Vagina (tissue), 2 donors: ENCODE measurements at places on chromosomes 3 and 15. TPM values are rescaled to one million over a fixed set of nuclear protein-coding genes. Genes with fewer than 3 reads are reported as not detected.

DNA sequence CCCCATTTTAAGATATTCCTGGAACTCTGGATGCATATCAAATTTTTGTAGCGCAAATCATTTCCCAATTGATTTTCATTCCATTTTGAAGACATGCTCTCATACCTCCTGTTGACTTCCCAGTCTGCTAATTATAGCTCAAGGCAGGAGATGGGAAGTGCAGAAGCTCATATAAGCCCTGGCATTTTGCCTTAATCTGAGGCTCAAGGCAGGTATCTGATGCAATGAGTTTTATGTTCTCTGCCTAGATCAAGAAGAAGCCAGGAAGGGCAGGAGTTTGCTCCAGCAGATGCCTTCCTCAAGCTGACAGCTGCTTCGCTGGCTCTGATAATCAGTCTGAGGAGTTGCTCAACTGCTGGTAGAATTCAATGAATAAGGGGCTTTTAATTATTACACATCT lies 65.6 kb upstream of the NEDD4 start:
- no peaks in the 10 kb centered on the region for H3K36me3 ChIP-seq
- H3K4me1 ChIP-seq = no peaks in the 10 kb centered on the region
- no peak overlapping the region for H3K27ac ChIP-seq
- H3K4me3 ChIP-seq = no peak overlapping the region
- H3K27me3 ChIP-seq = no peaks in the 10 kb centered on the region

- H3K27me3 ChIP-seq = no peaks in the 10 kb centered on the region
- no peak overlapping the region for H3K4me3 ChIP-seq
- no peaks in the 10 kb centered on the region for H3K4me1 ChIP-seq
- H3K36me3 ChIP-seq = peaks cover 4% of the 10 kb centered on the region
- H3K27ac ChIP-seq = no peak overlapping the region
These were observed 15.9 kb upstream of the OCA2 start for GRCh38 chr15:28114721-28115622.

GRCh38 chr15:45338417-45338816 lies 39.9 kb downstream of the GATM start:
- H3K4me1 ChIP-seq = no peaks in the 10 kb centered on the region
- no peaks in the 10 kb centered on the region for H3K27me3 ChIP-seq
- no peaks in the 10 kb centered on the region for H3K36me3 ChIP-seq

DNA sequence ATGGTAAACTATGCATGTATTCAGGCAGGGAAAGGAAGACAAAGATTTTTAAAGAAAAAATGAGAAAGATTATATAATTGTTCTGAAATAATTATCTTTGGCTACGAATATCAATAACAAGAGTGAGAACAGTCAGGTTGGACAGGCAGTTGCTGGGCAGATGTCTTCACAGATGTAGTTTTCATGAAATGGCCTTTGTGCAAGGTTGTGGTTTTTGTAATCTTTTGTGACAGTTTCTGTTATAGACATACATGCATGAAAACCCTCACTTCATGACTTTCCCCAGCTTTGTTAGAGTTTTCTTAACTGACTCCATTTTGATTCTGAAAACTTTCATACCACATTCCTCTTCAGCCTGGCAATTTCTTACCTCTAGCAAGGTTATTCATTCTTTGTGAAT lies 34.9 kb upstream of the SLC25A36 start:
- no peak for DNase-seq
- H3K27ac ChIP-seq = no peak overlapping the region
- H3K36me3 ChIP-seq = no peaks in the 10 kb centered on the region
- no peaks in the 10 kb centered on the region for H3K27me3 ChIP-seq
- no peaks in the 10 kb centered on the region for H3K4me1 ChIP-seq
- no peak overlapping the region for H3K4me3 ChIP-seq

DNA sequence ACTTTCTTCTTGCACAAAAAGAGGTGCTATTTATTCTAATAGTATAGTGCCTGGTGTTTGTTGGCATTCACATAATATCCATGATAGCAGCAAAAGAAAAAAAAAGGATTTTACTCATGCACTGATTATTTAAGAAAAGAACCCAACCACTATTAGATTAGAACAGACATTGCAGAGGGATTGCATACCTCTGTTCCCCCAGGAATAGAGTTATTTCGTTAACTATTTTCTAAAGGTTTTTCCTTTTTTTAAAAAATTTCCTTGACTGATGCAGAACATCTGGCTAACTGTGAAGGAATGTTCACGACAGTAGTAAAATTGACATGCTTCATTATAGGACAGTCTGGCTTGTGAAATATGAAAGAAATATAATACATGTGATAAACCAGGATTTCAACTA lies 136.6 kb upstream of the PTX3 start:
- no peak overlapping the region for H3K27ac ChIP-seq
- H3K36me3 ChIP-seq = no peaks in the 10 kb centered on the region
- DNase-seq = no peak
- no peak overlapping the region for H3K4me3 ChIP-seq
- H3K4me1 ChIP-seq = no peaks in the 10 kb centered on the region
- H3K27me3 ChIP-seq = no peaks in the 10 kb centered on the region

- no peak overlapping the region for H3K27ac ChIP-seq
- H3K4me1 ChIP-seq = no peaks in the 10 kb centered on the region
- no peak for DNase-seq
- H3K36me3 ChIP-seq = no peaks in the 10 kb centered on the region
These were observed 53.9 kb upstream of the TTC14 start for GRCh38 chr3:180548050-180548449.

DNA sequence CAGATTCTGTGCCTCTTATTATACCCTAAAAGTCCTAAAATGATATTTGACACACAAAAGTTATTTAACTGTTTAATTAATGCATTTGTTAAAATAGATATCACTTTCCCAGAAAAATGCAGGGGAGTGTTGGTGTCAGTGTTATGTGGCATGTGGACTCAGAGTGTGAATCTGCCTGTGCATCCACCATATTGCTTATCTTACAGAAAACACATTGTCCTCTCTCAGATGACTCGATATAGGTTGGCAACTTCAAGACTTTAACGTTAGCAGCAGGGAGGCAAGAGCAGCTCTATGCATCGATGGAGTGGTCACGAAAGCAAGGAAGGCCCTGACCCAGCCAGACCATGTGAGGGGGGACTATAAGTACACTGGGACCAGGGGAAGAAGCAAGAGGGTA lies 165.4 kb upstream of the DCBLD2 start:
- H3K4me1 ChIP-seq = no peaks in the 10 kb centered on the region
- no peaks in the 10 kb centered on the region for H3K36me3 ChIP-seq
- no peak for DNase-seq
- no peaks in the 10 kb centered on the region for H3K27me3 ChIP-seq

DNA sequence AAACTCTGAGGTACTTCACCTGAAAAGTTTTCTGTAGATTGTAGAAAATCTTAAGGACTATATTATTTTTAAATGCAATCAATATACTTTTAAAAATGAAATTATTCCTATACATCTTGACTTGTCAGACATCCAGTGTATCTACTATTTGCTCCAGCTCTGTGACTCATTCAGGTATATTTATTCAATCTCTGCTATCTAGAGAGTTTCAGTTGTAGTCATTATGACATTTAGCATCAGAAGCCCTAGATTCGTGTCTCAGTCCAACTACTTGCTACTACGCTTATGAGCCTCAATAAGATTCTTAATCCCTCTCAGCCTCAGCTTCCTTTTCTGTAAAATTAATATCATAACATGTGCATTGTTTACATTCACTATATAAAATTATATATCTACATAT lies 22.3 kb upstream of the EIF1B start:
- no peaks in the 10 kb centered on the region for H3K4me1 ChIP-seq
- no peak overlapping the region for H3K4me3 ChIP-seq
- H3K27me3 ChIP-seq = no peaks in the 10 kb centered on the region
- H3K36me3 ChIP-seq = no peaks in the 10 kb centered on the region
- no peak for DNase-seq

DNA sequence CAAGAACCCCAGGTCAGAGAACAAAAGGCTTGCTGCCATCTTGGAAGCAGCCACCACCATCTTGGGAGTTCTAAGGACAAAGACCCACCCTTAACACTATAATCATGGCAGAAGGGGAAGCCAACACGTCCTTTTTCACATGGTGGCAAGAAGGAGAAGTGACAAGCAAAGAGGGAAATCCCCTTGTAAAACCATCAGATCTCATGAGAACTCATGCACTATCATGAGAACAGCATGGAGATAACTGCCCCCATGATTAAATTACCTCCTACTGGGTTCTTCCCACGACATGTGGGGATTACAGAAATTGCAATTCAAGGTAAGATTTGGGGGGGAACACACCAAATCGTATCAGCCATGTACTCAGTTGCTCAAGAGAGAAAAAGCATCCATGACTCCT lies 21.1 kb upstream of the GBE1 start:
- H3K4me3 ChIP-seq = no peak overlapping the region
- no peaks in the 10 kb centered on the region for H3K4me1 ChIP-seq
- H3K27me3 ChIP-seq = no peaks in the 10 kb centered on the region
- DNase-seq = no peak
- no peaks in the 10 kb centered on the region for H3K36me3 ChIP-seq
- no peak overlapping the region for H3K27ac ChIP-seq

DNA sequence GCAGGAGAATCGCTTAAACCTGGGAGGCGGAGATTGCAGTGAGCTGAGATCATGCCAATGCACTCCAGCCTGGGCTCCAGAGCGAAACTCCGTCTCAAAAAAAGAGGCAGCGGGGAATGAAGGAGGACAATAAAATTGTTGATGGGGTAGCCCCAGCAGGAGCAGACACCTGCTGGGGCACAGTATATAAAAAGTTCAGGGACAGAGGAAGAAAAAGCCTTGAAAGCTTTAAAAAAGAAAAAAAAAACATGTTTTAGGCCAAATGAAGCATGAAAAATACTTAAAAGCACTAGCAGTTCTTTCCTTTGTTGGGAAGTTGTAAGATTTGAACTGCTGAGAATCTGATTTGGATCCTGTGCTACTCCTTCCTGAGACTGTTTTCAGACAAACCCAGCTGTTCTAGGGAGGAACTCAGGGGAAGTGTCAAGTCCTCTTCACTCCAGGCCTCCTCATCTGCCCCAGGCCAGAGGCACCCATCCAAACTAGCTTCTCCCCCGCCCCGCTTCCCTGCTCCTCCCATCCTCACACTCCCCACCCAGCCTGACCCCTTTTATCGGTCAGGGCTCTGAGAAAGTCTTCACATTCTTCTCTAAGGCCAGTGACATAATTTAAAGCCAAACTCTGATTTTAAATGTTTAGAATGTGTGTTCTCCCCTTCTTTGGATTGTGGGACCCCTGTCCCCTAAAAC lies 4.9 kb downstream of the IL17RD start:
- H3K27ac ChIP-seq = peak overlapping the region; percentile 70
- DNase-seq = no peak
- no peaks in the 10 kb centered on the region for H3K36me3 ChIP-seq

GRCh38 chr15:82970078-82970686 lies 15.8 kb upstream of the RAMAC start:
- H3K36me3 ChIP-seq = no peaks in the 10 kb centered on the region
- DNase-seq = no peak
- H3K4me3 ChIP-seq = no peak overlapping the region
- H3K27ac ChIP-seq = no peak overlapping the region
- H3K27me3 ChIP-seq = no peaks in the 10 kb centered on the region
- H3K4me1 ChIP-seq = no peaks in the 10 kb centered on the region

DNA sequence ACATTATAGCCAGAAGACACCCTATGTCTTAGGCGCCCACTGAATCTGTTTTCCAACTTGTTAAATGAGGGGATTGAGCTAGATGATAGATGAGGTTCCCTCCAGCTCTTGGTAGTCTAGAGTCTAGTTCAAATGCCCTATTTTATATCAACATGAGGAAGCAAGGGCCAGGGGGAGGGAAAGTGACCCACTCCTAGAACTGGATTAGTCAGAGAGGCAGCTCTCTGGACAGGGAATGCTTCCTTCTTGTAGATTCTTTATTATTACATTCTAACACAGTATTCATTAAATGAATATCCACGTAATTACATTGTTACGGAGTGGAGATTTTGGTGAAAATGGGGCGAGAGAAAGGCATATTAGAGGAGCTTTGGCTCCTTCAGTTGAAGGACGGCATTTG lies 89.5 kb downstream of the RAD18 start:
- H3K4me3 ChIP-seq = no peak overlapping the region
- no peak overlapping the region for H3K27ac ChIP-seq
- H3K27me3 ChIP-seq = no peaks in the 10 kb centered on the region
- no peaks in the 10 kb centered on the region for H3K36me3 ChIP-seq
- H3K4me1 ChIP-seq = no peaks in the 10 kb centered on the region
- no peak for DNase-seq

GRCh38 chr3:14329116-14329830 lies 73.1 kb upstream of the SLC6A6 start:
- DNase-seq = no peak
- no peaks in the 10 kb centered on the region for H3K27me3 ChIP-seq
- no peak overlapping the region for H3K27ac ChIP-seq
- no peak overlapping the region for H3K4me3 ChIP-seq
- no peaks in the 10 kb centered on the region for H3K36me3 ChIP-seq

GRCh38 chr3:134840459-134840858 lies 45.4 kb downstream of the EPHB1 start:
- no peaks in the 10 kb centered on the region for H3K4me1 ChIP-seq
- DNase-seq = no peak
- H3K4me3 ChIP-seq = no peak overlapping the region
- H3K27me3 ChIP-seq = no peaks in the 10 kb centered on the region
- no peak overlapping the region for H3K27ac ChIP-seq
- H3K36me3 ChIP-seq = no peaks in the 10 kb centered on the region

- peaks cover 7% of the 10 kb centered on the region for H3K4me1 ChIP-seq
- no peak overlapping the region for H3K4me3 ChIP-seq
- no peak for DNase-seq
- no peaks in the 10 kb centered on the region for H3K36me3 ChIP-seq
These were observed 120.1 kb upstream of the WNT5A start for GRCh38 chr3:55607175-55607574.

DNA sequence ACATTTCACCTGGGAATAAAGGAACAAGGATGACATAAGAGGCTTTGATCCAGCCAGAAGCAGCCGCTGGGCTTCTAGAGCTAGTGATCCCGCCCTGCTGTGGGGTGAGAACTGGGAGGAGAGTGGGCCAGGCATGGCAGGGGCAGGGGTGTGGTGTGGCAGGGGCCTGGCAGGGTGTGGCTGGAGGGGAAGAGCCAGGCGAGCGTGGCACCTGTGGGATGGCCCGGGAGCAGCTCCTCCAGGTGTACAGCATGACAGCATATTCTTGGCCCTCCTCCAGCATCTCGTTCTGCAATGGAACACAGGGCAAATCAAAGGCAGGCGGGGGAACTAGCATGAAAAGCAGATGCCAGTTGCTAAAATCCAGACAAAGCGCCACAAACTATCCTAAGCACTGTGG lies 35.5 kb downstream of the CYFIP1 start:
- no peak overlapping the region for H3K27ac ChIP-seq
- H3K36me3 ChIP-seq = peaks cover 30% of the 10 kb centered on the region
- no peak overlapping the region for H3K4me3 ChIP-seq
- no peak for DNase-seq
- no peaks in the 10 kb centered on the region for H3K27me3 ChIP-seq
- peaks cover 27% of the 10 kb centered on the region for H3K4me1 ChIP-seq

- H3K4me1 ChIP-seq = peaks cover 24% of the 10 kb centered on the region
- peak overlapping the region; percentile 85 for H3K4me3 ChIP-seq
- H3K36me3 ChIP-seq = no peaks in the 10 kb centered on the region
- peak overlapping the region; percentile 93 for H3K27ac ChIP-seq
- no peaks in the 10 kb centered on the region for H3K27me3 ChIP-seq
- DNase-seq = no peak
These were observed 558 bp upstream of the SLC30A4 start for GRCh38 chr15:45523166-45523460.

GRCh38 chr3:12268049-12268735 lies 20.7 kb upstream of the PPARG start:
- no peaks in the 10 kb centered on the region for H3K4me1 ChIP-seq
- H3K4me3 ChIP-seq = no peak overlapping the region
- DNase-seq = no peak
- no peaks in the 10 kb centered on the region for H3K27me3 ChIP-seq
- H3K36me3 ChIP-seq = no peaks in the 10 kb centered on the region

The CD96 gene
- 13.5 TPM for total RNA-seq

The NUSAP1 gene
- 16.9 TPM for total RNA-seq

The IL17RE gene
- 15.2 TPM for total RNA-seq

The FEZF2 gene
- total RNA-seq = not detected

The MESP1 gene
- 2.7 TPM for total RNA-seq
